ENCODE measurements at places on chromosomes 16 and 17.

GRCh38 chr16:46894036-46894672, 10.0 kb downstream of the GPT2 start:
- DNase-seq: no peak

DNA sequence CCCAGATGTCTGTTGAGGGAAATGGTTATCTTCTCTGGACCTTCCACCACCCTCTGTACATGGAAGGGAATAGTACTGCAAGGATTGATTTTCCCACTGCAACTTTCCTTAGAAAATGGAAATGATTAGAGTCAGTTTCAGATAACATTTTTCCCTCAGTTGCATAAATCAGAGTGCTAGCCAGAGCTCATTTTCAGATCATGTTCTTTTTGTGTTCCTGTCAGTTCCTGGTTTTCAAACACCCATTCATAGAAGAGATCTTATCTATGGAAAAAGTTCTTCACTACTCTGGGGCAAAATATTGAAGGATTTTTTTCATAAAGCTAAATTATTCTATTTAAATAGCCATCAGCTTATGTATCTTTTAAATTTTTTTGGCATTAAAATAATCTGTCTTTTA, 11.7 kb upstream of the COX10 start:
- no peak for DNase-seq

DNA sequence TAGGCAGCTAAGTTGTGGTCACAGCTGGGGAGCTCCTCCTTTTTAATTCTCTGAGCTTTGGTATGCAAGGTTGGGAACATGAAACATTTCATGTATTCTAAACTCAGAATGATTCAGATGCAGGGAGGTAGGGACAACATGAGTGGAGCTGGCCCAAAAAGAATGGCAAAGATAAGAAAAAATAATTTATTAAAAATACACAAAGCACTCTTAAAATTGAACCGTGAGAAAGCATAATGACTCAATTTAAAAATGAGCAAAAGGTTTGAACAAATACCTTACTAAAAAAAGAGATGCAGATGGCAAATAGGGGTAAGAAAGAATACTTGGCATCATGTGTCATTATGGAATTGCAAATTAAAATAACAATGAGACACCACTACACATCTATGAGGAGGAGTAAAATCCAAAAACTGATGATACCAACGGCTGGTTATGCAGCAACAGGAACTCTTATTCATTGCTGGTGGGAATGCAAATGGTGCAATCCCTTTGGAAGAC, 175.6 kb upstream of the IRX3 start:
- DNase-seq: no peak

DNA sequence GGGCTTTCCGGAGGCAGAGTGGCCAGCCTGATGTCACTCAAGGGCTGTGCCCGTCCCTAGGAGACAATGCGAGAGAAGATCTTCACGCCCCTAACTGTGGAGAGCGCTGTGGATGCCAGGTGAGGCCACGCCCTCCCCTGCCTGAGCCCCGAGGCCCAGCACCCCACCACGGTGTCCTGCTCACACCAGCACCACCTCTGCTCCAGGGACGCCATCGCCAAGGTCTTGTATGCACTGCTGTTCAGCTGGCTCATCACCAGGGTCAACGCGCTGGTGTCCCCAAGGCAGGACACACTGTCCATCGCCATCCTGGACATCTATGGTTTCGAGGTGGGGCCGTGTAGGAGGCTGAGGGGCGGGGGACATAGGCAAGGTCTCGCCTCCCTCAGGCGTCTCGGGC, 27.8 kb downstream of the MYO15A start:
- no peak for DNase-seq

DNA sequence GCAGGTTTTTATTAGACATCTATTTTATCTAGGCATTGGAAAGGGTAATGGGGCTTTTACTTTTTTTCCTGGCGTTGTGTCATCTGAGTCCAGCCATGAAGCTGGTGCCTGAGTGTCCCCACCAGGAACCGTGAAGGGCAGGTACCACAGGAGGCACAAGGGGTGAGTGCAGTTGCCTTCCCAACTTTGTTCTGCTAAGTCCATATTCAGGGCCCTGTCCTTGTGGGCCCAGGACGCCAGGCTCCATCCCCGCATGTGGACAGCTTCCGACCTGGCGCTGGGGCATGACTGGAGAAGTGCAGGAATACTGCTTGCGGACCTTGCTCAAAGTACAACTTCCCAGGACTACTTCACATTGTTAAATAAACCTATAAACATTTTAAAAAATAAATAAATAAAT, 60.6 kb downstream of the KPNA2 start:
- no peak for DNase-seq

GRCh38 chr16:20612551-20613480, 36.6 kb upstream of the ACSM2B start:
- no peak for DNase-seq
